Omental fat pad (tissue), 4 donors: ENCODE measurements at places on chromosomes 2 and 18.

GRCh38 chr2:160411167-160411566 lies 82.4 kb downstream of the RBMS1 start:
- no peak for DNase-seq

DNA sequence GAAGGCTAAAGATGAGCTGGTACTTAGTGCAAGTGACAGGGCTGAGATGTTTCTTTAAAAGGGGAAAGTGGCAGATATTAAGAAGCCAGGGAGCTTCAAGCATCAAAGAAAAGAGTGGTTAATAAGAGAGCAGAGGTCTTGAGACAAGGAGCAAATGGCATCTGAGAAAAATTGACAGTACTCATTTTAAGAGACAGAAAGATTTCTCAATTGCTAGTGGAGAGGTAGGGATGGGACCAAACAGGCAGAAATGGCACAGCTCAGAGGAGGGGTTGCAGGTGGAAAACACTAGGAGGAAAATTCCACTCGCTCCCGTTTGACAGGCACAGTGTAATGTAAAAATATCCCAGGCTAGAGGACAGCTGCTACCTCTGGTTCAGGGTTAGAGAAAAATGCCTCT lies 593.4 kb upstream of the LRATD1 start:
- no peak for DNase-seq

- no peak for DNase-seq
Observed at GRCh38 chr2:232860593-232861241, 9.3 kb upstream of the SNORC start.

- no peak for DNase-seq
Observed at GRCh38 chr18:79275992-79276391, 119.7 kb upstream of the NFATC1 start.

- no peak for DNase-seq
Observed at GRCh38 chr2:120044336-120044735, 31.5 kb downstream of the EPB41L5 start.

GRCh38 chr18:33231474-33232317 lies 208.8 kb downstream of the CCDC178 start:
- DNase-seq: peak; percentile 40

- no peak for DNase-seq
Observed at GRCh38 chr2:190843890-190844699, 36.5 kb upstream of the GLS start.

- DNase-seq: no peak
Observed at GRCh38 chr2:55099878-55100820, 49.9 kb upstream of the RTN4 start.

- no peak for DNase-seq
Observed at GRCh38 chr2:36059691-36060090, 295.9 kb upstream of the CRIM1 start.

GRCh38 chr2:191740759-191741158 lies 62.8 kb downstream of the NABP1 start:
- DNase-seq: no peak

GRCh38 chr18:42614619-42615293 lies 500.7 kb downstream of the RIT2 start:
- DNase-seq: no peak

GRCh38 chr18:22838639-22839277 lies 94.4 kb upstream of the RBBP8 start:
- DNase-seq: no peak

DNA sequence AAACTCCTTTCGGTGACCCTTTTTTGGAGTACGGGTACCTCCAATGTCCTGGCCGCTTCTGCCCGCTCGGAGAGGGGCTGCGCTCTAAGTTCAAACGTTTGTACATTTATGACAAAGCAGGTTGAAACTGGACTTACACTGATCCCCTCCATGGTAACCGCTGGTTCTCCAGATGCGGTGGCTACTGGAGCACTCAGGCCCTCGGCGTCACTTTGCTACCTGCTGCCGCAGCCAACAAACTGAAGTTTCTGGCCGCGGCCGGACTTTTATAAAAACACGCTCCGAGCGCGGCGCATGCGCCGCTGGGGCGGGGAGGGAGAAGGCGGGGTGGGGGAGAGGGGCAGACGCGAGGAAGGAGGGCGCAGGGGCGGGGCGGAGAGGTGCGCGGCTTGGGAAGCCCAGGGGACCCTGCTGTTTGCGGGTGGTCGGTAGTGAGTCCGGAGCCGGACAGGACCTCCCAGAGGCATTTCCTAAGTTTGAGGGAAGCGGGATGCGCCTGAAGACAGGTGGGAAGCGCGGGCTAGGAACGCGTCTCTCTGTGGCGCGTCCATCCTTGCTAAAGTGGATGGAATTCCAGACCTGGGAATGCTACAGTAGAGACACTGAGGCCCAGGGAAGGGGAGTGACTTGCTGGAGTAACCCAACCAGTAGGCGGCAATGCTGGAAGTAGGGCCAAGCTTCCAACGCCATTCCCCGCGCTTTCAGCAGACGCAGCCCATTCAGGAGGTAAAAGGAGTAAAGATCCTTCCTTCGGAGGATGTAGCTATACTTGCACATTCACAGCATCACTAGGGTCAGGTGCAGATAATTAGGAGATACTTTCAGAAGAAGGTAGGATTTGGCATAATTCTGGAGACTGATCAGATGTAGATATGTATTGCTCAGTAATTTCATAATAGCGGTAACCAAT lies at the start of gene CXCR4:
Gene CXCR4 (minus strand): TSS at position 241 of the 910 bp plus-strand sequence. CDS start 89 bp downstream, at position 152.
- no peak for DNase-seq

GRCh38 chr2:204535764-204536163 lies 9.5 kb upstream of the PARD3B start:
- DNase-seq: no peak

DNA sequence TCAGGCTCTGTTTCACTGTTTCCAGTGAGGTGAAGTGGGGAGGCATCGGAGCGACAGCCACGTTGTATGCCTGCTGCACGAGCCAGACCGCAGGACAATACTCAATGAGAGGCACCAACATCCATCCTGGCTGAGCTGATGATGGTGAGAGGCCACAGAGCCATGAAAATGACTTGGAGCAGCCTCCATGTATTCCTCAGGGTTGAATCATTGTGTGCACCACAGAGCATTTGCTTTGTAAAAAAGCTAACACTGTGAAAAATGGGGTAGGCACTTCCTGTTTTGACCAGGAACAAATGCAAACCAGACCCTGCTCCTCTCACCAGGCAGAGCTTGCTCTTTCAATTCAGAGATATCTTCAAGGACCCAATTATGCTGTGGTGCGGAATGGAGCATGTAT lies 87.2 kb downstream of the LPIN1 start:
- DNase-seq: no peak
